ENCODE measurements at places on chromosomes 2 and 18. TPM values are rescaled to one million over a fixed set of nuclear protein-coding genes. Genes with fewer than 3 reads are reported as not detected.

DNA sequence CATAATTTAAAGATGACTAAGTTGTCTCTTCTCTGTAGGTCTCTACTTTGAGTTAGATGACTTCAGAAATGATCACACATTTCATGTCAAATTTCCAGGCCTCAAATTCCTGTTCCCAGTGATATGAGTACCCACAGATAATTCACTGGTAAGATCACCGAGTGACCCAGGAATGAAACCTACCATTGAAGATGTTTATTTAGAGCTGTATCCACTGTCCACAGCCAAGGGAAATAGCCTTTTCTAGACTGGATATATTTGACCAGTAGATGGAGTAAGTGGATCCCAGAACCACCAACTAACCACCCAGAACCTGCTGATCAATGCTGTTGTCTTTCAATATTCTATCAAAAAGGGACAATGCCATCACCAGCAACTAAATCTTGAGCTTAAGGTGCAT is 238.8 kb downstream of the SLC8A1 start:
- DNase-seq: no peak

DNA sequence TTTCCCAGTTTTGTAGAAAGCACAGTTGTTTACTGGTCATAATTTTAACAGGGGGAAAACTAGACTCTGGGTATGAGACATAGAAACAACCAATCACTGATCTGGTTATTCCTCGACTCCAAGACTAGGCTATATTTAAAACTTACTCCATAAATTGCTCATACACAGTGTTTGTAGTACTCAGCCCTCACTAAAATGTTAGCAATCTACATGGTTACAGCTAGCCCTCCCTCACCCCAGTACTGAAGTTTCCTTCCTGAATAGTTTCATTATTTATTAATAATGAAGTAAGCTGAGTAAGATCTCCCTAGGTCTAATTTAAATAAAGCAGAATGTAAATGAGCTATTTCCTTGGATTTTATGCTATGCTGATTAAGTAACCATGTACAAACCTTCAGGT is 275.1 kb downstream of the CDH20 start:
- DNase-seq: no peak

GRCh38 chr2:222736301-222736700 is 64.8 kb downstream of the MOGAT1 start:
- no peak for DNase-seq

DES gene
- 5.9 TPM for polyA plus RNA-seq

Measured in right renal pelvis (tissue), 4 donors.